GM12878 (cell line): ENCODE measurements at places on chromosomes 11 and 22.

GRCh38 chr11:43508511-43508918 lies 149.8 kb downstream of the TTC17 start:
- H3K4me3 ChIP-seq, result no peak overlapping the region
- no peaks in the 10 kb centered on the region for H3K36me3 ChIP-seq
- H3K27ac ChIP-seq, result no peak overlapping the region
- DNase-seq, result no peak
- H3K4me1 ChIP-seq, result no peaks in the 10 kb centered on the region

DNA sequence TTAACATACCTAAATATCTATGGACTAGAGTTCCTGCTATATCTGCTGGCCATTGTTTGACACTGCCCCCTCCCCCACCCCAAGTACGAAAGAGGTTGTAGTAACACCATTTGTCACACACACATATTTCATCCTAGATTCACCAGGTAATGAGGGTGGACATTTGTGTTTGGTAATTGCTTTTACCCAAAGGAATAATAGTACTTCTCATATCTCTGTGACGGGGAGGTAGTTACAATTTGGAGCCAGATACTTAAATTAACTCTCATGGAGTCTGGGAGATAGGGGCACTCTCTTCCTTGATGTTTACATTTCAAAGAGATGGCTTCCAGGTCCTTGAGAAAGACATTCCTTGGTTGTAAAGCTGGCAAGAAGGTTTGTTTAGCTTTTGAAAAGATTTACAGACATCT lies 38.7 kb downstream of the REXO2 start:
- H3K4me3 ChIP-seq, result no peak overlapping the region
- H3K27me3 ChIP-seq, result no peaks in the 10 kb centered on the region; the same call in 1 of the 2 replicates
- no peaks in the 10 kb centered on the region for H3K36me3 ChIP-seq
- no peak for DNase-seq
- H3K4me1 ChIP-seq, result no peaks in the 10 kb centered on the region
- H3K27ac ChIP-seq, result no peak overlapping the region

GRCh38 chr11:92753161-92753560 lies 216.3 kb upstream of the MTNR1B start:
- H3K36me3 ChIP-seq, result no peaks in the 10 kb centered on the region
- no peak overlapping the region for H3K27ac ChIP-seq
- no peak for DNase-seq
- H3K4me3 ChIP-seq, result no peak overlapping the region

GRCh38 chr11:91066456-91067047 lies 843.7 kb upstream of the CHORDC1 start:
- no peaks in the 10 kb centered on the region for H3K36me3 ChIP-seq
- H3K4me1 ChIP-seq, result no peaks in the 10 kb centered on the region
- no peak overlapping the region for H3K27ac ChIP-seq
- no peaks in the 10 kb centered on the region for H3K27me3 ChIP-seq
- H3K4me3 ChIP-seq, result no peak overlapping the region
- no peak for DNase-seq

- H3K27me3 ChIP-seq, result no peaks in the 10 kb centered on the region
- H3K4me3 ChIP-seq, result peak overlapping the region; percentile 68
- no peaks in the 10 kb centered on the region for H3K36me3 ChIP-seq
- no peak for DNase-seq
Observed at GRCh38 chr11:5809122-5809519, 397 bp downstream of the OR52N2 start.

DNA sequence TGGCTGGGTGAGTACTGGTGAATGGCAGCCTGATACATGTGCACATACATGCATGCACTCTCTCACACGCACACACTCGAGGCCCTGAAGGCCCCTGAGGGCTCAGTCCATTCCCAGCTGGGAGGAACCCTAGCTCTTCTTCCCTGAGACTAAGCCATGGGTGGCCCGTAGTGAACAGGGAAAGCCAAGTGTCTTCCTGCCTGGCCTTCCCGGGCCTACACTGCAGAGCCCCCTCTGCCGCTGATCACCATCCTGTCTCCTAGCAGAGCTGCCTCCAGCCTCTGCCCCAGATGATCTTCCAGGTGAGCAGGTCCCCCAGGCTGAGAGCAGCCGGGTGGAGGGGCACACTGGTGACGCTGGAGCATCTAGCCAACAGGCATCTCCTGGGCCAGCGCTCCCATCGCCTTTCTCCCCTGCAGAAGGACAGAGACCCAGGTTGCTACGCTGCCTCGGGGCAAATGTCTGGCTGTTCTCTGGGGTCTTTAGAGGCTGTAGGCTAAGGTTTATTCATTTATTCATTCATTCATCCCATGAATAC lies 57.3 kb downstream of the CD82 start:
- H3K36me3 ChIP-seq, result peaks cover 14% of the 10 kb centered on the region
- H3K27ac ChIP-seq, result no peak overlapping the region
- no peak overlapping the region for H3K4me3 ChIP-seq
- no peaks in the 10 kb centered on the region for H3K27me3 ChIP-seq
- no peak for DNase-seq

DNA sequence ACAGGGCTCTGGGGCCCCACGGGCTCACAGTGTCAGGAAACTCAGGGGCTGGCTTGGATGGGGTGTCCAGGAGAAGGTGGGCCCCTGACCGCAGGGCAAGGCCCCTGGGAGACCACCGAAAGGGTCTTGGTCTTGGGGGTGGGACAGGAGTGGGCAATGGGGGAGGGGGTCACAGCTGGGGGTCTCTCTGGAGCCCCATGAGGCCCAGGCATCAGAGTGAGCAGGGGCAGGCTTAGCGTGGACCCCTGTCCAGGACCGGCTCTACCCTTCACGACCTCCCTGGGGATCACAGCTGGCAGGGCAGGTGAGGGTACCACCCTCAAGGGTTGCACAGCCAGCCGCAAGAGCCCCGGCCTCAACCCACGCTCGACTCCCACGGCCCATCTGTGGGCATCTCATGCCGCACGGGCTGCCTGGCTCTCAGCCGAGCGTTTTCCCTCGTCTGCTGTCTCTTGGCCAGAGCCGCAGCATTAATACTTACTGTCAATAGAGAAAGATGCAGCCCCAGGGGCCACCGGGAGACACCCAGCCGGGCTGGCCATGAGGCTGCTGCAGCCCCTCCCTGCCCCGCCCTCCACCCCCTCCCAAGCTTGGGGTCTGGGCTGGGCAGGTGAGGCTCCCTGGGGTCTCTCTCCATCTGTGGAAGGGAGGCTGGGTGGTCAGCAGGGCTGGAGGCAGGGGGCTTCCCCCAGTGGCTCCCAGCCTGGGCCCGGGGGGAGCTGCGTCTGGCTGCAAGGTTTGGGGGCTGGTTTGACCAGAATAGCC lies 662 bp downstream of the MUC5B start:
- no peaks in the 10 kb centered on the region for H3K4me1 ChIP-seq
- H3K27me3 ChIP-seq, result no peaks in the 10 kb centered on the region
- H3K27ac ChIP-seq, result no peak overlapping the region
- H3K36me3 ChIP-seq, result no peaks in the 10 kb centered on the region

DNA sequence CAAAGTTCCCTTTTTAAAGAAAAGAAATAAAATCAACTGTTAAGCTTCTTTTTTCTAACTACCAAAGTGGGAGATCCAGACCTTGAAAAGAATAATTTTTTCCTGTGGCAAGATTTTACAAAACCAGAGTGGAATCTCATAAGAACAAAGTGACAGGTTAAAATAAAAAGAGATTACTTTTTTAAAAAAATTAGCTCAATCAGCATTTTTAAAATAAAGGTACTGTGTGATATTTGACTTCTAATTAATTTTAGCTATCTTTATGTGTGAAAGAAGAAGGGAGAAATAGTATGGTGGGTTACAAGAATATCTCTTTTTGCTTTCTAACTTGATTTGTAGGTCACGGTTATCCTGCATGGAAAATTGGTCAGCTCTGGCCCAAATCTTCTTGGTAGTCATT lies 92.8 kb upstream of the ALKBH3 start:
- no peak for DNase-seq
- no peaks in the 10 kb centered on the region for H3K4me1 ChIP-seq
- H3K27ac ChIP-seq, result no peak overlapping the region
- H3K27me3 ChIP-seq, result no peaks in the 10 kb centered on the region
- no peaks in the 10 kb centered on the region for H3K36me3 ChIP-seq

DNA sequence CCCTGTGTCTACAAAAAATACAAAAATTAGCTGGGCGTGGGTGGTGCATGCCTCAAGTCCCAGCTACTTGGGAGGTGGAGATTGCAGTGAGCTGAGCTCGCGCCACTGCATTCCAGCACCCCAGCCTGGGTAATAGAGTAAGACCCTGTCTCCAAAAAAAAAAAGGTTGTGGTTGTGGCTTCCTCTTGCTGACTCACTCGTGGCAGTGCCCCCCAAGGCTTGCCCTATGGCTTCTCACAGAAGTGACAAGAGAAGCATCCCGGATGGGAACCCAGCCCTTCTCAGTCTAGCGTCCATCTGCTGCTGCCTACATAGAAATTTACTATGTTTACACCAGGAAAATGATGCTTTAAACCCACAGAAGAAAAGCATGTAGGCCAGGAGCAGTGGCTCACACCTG lies 68.5 kb upstream of the PITPNB start:
- no peak for DNase-seq
- no peaks in the 10 kb centered on the region for H3K27me3 ChIP-seq
- H3K36me3 ChIP-seq, result no peaks in the 10 kb centered on the region
- no peaks in the 10 kb centered on the region for H3K4me1 ChIP-seq
- H3K4me3 ChIP-seq, result no peak overlapping the region

DNA sequence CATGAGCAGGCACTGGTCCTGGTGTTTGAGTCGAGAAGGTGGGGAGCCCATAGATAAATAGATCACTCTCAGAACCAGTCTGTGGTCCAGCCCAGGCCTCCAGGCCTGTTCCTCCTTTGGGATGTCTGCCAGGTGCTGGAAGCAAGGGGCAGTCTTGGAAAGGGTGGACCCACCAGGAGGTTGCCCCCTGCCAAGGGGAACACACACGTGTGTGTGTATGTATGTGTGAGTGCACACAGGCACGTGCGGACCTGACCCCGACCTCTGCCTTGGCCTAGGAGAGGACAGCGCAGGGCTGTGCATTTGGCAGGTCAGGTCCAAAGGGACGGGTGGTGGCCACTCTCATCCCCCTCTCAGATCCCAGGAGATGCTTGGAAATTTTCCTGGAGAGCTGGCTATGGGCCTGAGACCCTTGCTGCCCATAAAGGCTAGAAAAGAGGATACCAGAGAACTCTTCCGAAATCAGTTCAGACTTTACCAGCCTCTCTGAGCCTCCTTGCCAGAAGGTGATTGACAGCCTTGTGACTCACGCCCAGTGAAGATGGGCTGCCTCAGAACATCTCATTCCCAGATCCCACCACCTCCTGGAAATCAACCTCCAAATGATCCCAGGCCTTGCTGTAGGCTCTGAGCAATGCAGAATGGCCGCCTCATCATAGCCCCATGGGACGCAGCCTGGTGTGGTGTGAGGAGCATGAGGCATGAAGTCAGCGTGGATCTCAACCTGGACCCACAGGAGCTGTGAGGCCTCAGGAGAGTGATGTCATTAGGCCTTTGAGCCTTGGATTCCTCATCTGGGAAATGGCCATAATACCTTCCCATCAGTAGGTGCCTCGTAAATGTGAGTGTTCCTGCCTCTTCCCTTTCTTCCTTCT lies 24.0 kb upstream of the CREB3L1 start:
- H3K27me3 ChIP-seq, result no peaks in the 10 kb centered on the region
- H3K4me3 ChIP-seq, result no peak overlapping the region
- peaks cover 15% of the 10 kb centered on the region for H3K4me1 ChIP-seq

GRCh38 chr11:108752297-108752751 lies 87.5 kb downstream of the DDX10 start:
- H3K36me3 ChIP-seq, result no peaks in the 10 kb centered on the region
- peaks cover 6% of the 10 kb centered on the region for H3K4me1 ChIP-seq
- no peaks in the 10 kb centered on the region for H3K27me3 ChIP-seq
- no peak for DNase-seq

- no peaks in the 10 kb centered on the region for H3K36me3 ChIP-seq
- H3K4me1 ChIP-seq, result no peaks in the 10 kb centered on the region
- no peak for DNase-seq
- no peaks in the 10 kb centered on the region; the same call in 1 of the 2 replicates for H3K27me3 ChIP-seq
- no peak overlapping the region for H3K4me3 ChIP-seq
Observed at GRCh38 chr22:33035272-33035863, 22.8 kb downstream of the SYN3 start.

DNA sequence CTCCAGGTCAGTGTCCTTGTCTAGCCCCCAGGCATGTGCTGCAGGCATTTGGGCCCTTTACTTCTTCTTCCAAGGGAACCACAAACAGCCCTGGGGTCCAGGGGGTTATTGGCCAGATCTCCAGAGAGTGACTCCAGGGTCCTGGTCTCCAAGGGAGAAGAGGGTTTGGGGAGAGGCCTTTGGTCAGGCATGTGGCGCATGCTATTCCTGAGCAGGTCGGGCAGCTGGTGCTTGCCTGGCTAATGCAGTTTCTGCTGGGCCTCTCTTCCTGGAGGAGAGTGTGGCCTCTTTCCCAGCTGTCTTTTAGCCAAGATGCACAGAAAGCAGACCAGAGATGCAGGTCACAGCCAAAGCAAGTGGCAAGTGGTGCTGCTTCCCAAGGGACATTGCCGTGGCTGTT lies 3.8 kb upstream of the RFPL2 start:
- DNase-seq, result no peak
- no peak overlapping the region for H3K4me3 ChIP-seq
- no peaks in the 10 kb centered on the region for H3K36me3 ChIP-seq
- peaks cover 2% of the 10 kb centered on the region for H3K27me3 ChIP-seq

DNA sequence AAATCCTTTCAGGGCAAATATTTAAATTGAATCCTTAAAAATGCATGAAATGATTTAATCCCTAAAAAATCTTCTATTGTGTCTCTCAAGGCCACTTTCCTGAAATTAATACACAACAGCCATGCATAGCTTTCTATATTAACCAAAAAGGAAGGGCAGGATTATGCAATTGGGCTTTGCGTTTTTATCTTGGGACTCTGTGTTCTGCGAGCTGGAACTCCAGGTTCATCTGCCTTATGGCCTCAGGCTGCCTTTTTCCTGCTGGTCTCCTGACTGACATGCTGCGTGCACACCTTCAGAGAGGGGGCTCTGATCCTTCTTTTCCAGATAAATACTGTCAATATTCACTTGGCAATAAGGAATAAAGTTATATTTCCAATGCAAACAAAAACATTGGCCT lies 141.7 kb upstream of the GRIA4 start:
- no peak overlapping the region for H3K27ac ChIP-seq
- H3K4me3 ChIP-seq, result no peak overlapping the region
- H3K4me1 ChIP-seq, result no peaks in the 10 kb centered on the region
- no peak for DNase-seq

DNA sequence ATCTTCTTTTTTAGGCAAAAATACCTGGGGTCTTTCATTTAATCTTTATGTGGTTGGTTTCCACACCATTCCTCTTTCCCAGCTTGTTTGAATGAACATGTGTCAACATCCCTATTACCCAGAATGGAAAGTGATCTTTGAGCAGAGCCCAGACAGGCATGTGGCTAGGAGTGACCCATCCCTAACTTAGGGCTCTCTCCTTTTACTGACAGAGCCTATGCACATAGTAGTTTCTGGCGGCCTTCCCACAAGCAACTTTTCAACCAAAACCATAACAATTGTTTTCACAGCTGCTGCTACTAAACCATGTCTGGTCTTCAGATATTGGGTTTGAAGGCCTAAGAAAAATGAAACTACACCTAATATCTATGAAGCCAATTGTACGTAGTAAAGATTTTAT lies 107.5 kb downstream of the TENM4 start:
- no peak overlapping the region for H3K27ac ChIP-seq
- H3K4me3 ChIP-seq, result no peak overlapping the region
- no peaks in the 10 kb centered on the region for H3K36me3 ChIP-seq
- H3K4me1 ChIP-seq, result no peaks in the 10 kb centered on the region
